ENCODE measurements at places on chromosomes 2 and 18. TPM values are rescaled to one million over a fixed set of nuclear protein-coding genes. Genes with fewer than 3 reads are reported as not detected.

The LRP2 gene
- not detected for total RNA-seq

The NEURL3 gene
- 0.38 TPM for total RNA-seq

The ZBTB7C gene
- total RNA-seq, result not detected

The UGT1A10 gene
- not detected for total RNA-seq

The ADCYAP1 gene
- not detected for total RNA-seq
